Posterior cingulate gyrus (tissue), 11 donors: ENCODE measurements at places on chromosomes 2 and 18.

- no peak for DNase-seq
Observed at GRCh38 chr2:46481198-46482193, 2.1 kb downstream of the TMEM247 start.

DNA sequence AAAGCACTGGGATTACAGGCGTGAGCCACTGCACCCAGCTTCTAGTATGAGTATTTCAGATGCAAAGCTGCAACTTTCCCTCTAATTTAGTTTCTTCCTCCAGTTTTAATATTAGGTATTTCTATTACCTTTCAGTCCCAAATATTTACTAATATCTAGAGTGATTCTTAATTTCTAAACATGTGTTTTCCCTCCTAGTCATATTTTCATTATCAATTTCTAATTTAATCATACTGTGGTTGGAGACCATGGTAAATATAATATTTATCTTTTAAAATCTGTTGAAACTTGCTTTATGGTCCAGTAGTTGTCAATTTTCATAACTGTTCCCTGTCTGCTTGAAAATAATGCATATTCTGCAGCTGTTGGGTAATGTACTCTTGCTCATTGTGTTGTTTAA lies 245.9 kb upstream of the REV1 start:
- DNase-seq, result no peak

- DNase-seq, result peak; percentile 40
Observed at GRCh38 chr18:58887613-58887963, 22.9 kb downstream of the ZNF532 start.

DNA sequence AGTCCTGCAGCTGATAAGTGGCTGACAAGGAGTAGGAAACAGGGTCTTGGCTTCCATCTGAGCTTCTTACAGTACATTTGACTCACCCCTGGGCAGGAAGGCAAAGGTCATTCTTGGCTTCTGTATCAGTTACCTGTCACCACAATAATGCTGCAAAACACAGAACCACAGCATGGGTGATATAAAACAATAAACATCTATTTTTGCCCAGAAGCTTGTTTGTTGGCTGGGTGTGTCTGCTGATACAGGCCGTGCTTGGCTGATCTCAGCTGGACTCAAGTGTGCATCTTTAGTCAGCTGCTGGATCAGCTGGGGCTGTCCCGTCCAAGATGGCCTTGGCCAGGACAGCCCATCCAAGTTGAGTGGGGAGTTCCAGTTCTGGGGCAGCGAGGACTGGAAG lies 34.7 kb downstream of the ONECUT2 start:
- DNase-seq, result no peak

DNA sequence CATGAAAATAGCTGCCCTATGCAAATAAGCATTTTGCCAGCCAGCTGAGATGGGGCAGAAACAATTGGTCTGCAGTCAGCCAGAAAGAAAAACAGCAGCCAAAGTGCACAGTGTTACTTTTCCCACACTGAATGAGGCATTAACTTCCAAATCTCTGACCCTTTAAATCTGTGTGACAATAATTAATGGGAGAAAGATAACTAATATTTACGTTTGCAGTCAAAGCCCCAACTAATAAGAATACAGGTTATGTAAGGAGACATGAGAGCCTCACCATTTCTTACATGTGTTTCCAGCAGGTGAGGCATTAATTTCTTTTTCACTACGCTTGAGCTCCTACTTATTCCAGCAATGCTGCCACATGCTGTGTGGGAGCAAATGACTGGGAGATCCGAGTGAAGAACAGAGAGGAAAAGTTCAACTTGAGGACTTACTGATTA lies 339.0 kb downstream of the SATB2 start:
- DNase-seq, result no peak

GRCh38 chr18:73270920-73271634 lies 403.3 kb upstream of the NETO1 start:
- no peak for DNase-seq

DNA sequence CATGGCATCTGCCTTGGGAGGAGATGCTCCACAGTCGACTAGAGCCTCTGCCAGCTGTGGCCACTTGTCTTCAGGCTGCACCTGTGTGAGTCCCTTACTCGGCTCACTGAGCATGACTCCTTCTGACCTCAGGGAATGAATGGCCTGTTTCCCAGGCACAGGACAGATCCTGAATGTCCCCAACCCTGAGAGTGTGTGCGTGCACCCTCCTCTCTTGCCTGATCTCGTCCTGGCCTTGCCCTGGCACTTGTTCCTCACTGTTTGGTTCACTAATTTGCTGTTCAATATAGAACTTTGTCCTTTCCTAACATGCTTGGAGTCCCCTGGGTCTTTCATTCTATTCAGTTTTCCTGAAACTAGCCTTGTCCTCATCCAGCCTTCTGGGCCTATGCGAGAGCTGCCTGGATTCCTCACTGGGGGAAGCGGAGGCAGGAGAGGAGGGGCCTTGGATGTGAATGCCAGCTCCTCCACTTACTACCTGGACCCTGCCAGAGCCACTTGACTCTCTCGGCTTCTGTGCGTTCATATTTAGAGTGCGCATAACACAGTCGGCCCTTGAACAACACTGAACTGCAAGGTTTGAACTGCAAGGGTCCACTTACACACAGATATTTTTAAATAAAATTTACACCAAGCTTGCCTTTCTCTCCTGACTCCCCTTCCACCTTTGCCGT lies 184.8 kb downstream of the ACKR3 start:
- no peak for DNase-seq

DNA sequence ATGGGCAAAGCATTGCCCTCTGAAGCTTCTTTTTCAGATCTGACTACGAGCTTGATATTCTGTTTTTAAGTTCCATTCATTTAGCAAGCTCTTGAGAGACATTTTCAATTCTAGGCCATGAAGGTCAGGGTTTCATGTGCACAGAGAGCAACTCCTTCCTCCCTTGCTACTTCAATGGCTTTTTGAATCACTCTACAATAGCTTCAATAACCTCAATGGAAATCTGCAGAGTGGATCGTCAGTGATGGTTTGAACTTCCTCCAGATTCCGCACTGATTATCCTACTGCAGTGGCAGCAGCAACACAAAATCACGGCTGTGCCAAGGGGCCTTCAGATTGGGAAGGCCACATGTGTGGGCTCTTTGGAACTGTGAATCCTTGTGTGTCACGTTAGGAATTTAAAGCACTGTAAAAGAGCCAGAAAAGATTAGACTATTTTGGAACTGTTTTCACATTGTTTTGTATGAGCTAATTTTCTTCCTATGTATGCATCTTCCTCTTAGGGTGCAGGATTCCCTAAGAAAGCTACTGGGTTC lies 88.4 kb upstream of the MGAT4A start:
- DNase-seq, result no peak

DNA sequence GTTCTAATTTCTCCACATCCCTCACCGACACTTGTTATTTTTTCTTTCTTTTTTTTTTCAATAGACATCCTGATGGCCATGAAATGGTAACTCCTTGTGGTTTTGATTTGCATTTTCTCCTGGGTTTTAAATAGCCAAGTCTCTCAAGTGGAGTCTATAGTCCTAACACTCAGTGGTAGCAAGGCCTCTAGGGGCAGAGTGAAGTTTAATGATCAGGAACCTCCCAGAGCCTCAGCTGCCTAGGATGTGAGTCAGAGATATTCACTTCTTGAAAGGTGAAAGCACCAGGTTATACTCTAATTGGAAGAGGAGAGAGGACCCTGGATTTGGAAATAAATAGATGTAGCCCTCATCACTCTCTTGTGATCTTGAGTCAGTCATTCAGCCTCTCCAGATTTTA lies 62.7 kb upstream of the CAPN13 start:
- DNase-seq, result no peak

GRCh38 chr2:241571821-241572620 lies 13.5 kb downstream of the BOK start:
- no peak for DNase-seq

- DNase-seq, result no peak
Observed at GRCh38 chr2:85692039-85692645, 2.0 kb upstream of the GNLY start.

GRCh38 chr2:15782009-15782751 lies 158.2 kb upstream of the MYCN start:
- no peak for DNase-seq
